ENCODE measurements at places on chromosomes 7 and 10. TPM values are rescaled to one million over a fixed set of nuclear protein-coding genes. Genes with fewer than 3 reads are reported as not detected.
A peak's percentile ranks its signal among the peaks of the same experiment; 100 is the strongest.

The MALRD1 gene
- 2.4 TPM for polyA plus RNA-seq

- no peak for DNase-seq
Observed at GRCh38 chr10:80271416-80271815, 18.0 kb downstream of the MAT1A start.

The AKR1D1 gene
- polyA plus RNA-seq: not detected

- no peak for DNase-seq
Observed at GRCh38 chr10:543131-543530, 146.3 kb downstream of the DIP2C start.

The NRG3 gene
- polyA plus RNA-seq: not detected

- DNase-seq: peak; percentile 24
Observed at GRCh38 chr7:101681170-101682007, 52.3 kb upstream of the MYL10 start.

GRCh38 chr7:37173670-37174069 lies 275.0 kb downstream of the ELMO1 start:
- no peak for DNase-seq
